Urinary bladder (tissue), 4 donors: ENCODE measurements at places on chromosomes 3 and 15. TPM values are rescaled to one million over a fixed set of nuclear protein-coding genes. Genes with fewer than 3 reads are reported as not detected.

Gene TMEM108
- 23.8 TPM for polyA plus RNA-seq

Gene CADM2
- polyA plus RNA-seq, result 4.6 TPM

Gene MEF2A
- polyA plus RNA-seq, result 37.6 TPM

Gene ADCY5
- 53.1 TPM for polyA plus RNA-seq

Gene SLC24A5
- polyA plus RNA-seq, result not detected

Gene TMEM212
- polyA plus RNA-seq, result not detected

Gene GTF2E1
- polyA plus RNA-seq, result 7.7 TPM

Gene PLSCR2
- polyA plus RNA-seq, result not detected

Gene THBS1
- 244 TPM for polyA plus RNA-seq

Gene KLF15
- 57.3 TPM for polyA plus RNA-seq

Gene ATP10A
- polyA plus RNA-seq, result 5.0 TPM

Gene CSPG5
- polyA plus RNA-seq, result 0.35 TPM

Gene CEP152
- 1.3 TPM for polyA plus RNA-seq

Gene FAM81A
- polyA plus RNA-seq, result 0.48 TPM

Gene LRRC31
- polyA plus RNA-seq, result not detected

Gene ERICH6
- polyA plus RNA-seq, result not detected

Gene NMB
- polyA plus RNA-seq, result 11.3 TPM

Gene CFAP161
- not detected for polyA plus RNA-seq

Gene NR1I2
- polyA plus RNA-seq, result 0.11 TPM

Gene ZPLD1
- polyA plus RNA-seq, result not detected

Gene CHRNA7
- 2.0 TPM for polyA plus RNA-seq

Gene TUSC7
- not detected for polyA plus RNA-seq
